ENCODE measurements at places on chromosomes 16 and 17.

GRCh38 chr17:31310886-31311285 is 3.0 kb downstream of the EVI2B start:
- H3K4me3 ChIP-seq: no peak overlapping the region
- H3K4me1 ChIP-seq: peaks cover 3% of the 10 kb centered on the region
- H3K36me3 ChIP-seq: no peaks in the 10 kb centered on the region
- no peaks in the 10 kb centered on the region for H3K27me3 ChIP-seq

DNA sequence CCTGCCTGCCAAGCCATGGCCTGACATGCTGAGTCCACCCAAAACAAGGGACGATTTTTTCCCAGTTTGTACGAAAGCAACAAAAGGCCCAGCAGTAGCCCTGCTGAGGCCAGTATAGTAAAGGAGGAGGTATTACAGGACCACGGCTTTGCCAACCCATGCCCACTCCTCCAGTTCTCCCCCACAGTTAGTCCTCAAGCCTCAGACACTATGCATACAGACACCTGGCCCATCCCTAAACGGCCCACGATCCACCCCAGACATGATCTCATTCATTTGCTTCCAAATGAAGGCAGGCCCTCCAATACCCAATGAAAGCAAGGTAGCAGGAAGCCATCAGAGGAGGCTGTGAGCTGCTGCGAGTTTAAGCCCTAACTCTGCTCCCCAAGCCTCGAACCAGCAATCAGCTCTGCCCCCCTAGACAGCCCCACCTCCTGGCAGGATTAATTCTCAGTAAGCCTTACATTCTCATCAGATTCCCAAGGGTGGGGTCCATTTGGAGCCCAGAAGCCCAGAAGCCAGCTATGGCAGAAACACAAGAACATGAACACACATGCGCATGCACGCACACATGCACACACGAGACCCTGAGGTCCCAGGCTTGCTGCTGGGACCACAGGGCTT is 4.9 kb downstream of the HDAC5 start:
- no peak overlapping the region for H3K27ac ChIP-seq
- no peak overlapping the region for H3K4me3 ChIP-seq
- no peaks in the 10 kb centered on the region for H3K36me3 ChIP-seq
- H3K27me3 ChIP-seq: no peaks in the 10 kb centered on the region
- peaks cover 6% of the 10 kb centered on the region for H3K4me1 ChIP-seq

- H3K36me3 ChIP-seq: no peaks in the 10 kb centered on the region
- peaks cover 12% of the 10 kb centered on the region for H3K27me3 ChIP-seq
- H3K4me1 ChIP-seq: peaks cover 17% of the 10 kb centered on the region
- no peak overlapping the region for H3K27ac ChIP-seq
Measured at GRCh38 chr16:583470-583814, 6.4 kb upstream of the RAB40C start.

DNA sequence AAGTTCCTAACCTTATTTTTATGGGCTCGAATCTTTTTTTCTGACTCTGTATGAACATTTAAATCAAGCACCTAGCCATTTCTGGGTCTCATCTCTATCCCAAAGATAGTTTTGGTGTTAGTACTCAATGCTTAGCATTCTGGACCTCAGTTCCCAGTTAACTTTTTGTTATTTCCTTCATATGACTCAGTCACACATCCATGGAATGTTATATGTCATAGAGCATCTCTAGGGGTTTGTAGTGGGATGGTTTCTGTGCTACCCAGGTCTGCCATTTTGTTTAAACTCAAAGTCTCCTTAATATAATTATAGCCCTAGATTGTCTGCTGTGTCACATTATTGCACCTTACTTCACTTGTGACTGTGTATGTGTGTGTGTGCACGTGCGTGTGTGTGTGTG is 90.1 kb downstream of the EFCAB13 start:
- no peaks in the 10 kb centered on the region for H3K27me3 ChIP-seq
- H3K27ac ChIP-seq: no peak overlapping the region
- no peak overlapping the region for H3K4me3 ChIP-seq
- no peak for DNase-seq
- H3K36me3 ChIP-seq: no peaks in the 10 kb centered on the region

DNA sequence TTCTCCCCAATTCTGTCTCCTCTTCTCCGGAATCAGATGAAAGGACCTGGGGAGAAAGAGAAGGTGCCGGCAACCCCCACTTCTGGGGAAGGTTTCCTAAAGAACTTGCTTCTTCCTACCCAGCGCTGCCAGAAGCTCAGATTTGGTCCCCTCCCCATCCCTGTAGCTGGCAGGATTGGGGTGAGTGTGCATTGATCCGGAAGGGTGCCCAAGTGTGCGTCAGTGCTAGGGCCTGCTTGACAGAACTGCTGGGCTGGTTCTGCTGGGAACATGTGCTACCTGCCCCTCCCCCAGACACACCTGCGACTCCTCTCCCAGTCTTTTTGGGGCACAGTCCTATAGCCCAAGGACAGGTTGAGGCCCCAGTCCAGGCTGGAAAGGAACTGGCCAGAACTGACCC is 3.3 kb downstream of the ARL4D start:
- H3K4me3 ChIP-seq: no peak overlapping the region
- no peak for DNase-seq
- no peaks in the 10 kb centered on the region for H3K27me3 ChIP-seq
- H3K36me3 ChIP-seq: no peaks in the 10 kb centered on the region
- H3K27ac ChIP-seq: no peak overlapping the region

All from small intestine (tissue), 16 donors.